ENCODE measurements at places on chromosomes 11 and 22.
A peak's percentile ranks its signal among the peaks of the same experiment; 100 is the strongest.

DNA sequence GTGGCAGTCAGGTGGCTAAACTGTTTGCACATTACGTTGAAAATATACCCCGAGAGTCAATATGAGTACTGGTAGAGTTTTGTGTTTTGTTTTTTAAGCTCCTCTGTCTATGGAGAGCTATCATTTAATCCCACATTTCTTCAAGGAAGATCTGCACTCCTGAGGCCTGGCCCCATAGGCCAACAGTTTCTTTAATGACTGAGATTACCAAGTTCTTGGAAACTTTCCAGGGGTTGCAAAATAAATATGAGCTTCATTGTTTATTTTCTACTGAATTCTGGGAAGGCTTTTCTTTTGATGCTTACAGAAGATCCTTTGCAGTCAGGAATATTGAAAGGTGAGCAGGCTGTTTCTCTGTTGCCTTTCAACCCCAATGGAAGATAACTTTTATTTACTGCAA is 452.0 kb downstream of the JRKL start:
- ATAC-seq = no peak

- ATAC-seq = no peak
Observed at GRCh38 chr11:8693010-8693551, 10.5 kb downstream of the RPL27A start.

GRCh38 chr22:36143956-36144355 is 16.6 kb downstream of the APOL3 start:
- ATAC-seq = no peak

GRCh38 chr11:86676533-86677154 is 4.2 kb upstream of the ME3 start:
- ATAC-seq = no peak

DNA sequence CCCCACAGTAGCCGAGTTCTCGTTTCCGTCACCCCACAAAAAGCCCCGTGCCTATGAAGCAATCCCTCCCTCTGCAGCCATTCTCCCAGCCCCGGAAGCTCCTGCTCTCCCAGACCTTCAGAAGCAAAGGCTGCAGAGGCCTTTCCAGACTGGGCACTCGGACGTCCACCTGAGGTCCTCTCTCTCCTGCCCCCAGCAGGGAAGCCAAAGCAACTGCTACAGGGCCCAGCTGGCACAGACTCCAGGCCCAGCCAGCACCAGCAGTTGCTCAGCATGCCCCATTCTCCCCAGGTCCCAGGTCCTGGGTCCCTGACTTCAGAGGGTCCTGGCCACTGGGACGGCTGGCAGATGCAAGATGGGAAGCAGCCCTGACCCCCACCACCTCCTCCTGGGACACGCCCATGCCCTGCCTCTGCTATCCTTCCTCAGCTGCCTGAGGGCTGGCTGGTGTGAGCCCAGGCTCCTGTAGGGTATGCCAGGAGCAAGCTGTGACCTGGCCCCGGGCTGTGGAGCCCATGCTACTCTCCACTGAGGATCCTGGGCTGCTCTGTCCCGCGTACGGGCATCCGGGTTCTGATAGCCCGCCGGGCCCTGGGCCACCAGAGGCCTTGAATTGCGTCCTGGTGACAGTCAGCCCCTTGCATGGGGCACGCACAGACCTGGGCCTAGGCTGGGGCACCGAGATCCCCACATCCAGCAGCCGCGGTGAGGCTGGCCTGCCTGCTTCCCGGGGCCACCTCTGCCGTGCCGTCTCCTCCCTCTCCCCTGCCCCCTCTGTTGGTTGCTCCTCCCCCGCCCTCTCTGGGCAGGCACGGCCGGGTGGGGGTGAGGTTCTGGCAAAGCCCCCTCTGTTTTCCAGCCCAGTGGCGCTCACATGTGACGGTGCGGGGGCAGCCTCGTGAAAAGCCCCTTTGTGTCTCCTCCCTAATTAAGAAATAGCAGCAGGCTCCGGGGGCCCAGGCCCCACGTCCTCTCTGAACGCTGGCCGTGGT is 1310.3 kb downstream of the BRD1 start:
- no peak for ATAC-seq

- ATAC-seq = peak; percentile 75
Observed at GRCh38 chr11:128716661-128717210, 22.9 kb downstream of the FLI1 start.

DNA sequence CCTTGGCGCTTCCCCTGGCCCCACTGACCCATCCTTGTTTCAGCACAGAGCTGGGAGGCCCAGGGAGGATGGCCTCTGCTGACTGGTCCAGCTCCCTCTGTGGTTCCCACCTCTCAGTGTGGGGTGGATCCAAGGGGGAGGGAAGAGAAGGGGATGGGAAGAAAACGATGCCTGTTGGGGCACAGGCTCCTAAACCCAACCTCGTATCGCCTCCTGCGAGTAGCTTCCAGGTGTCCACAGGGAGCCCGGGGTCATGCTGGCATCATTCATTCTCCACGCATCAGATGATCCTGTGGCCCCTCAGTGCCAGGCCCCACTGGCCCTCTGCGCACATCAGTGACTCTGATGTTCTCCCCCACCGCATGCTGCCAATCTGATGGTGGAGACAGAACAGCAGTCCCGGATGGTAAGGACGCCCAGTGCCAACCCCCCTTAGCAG is 5.1 kb downstream of the MYEOV start:
- no peak for ATAC-seq

- no peak for ATAC-seq
Observed at GRCh38 chr11:75270896-75271418, 30.4 kb downstream of the TPBGL start.

DNA sequence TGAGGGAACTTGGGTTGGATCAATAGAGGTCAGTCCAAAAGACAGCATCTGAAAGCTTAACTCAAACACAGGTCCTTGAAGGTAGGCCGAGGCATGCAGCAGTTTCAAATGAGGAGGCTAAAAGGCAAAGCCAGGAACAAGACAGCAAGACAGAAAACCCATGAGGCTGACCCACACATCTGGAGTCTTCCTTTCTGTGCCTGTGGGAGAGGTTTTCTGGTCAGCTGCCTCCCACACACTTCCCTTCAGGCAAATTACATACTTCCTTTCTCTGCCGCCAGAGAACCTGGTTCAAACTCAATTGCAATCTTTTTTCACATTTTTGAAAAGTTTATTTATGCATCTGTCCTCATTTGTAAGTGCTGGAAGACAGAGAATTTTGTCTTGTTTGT is 29.8 kb upstream of the CRTAM start:
- peak; percentile 80 for ATAC-seq

DNA sequence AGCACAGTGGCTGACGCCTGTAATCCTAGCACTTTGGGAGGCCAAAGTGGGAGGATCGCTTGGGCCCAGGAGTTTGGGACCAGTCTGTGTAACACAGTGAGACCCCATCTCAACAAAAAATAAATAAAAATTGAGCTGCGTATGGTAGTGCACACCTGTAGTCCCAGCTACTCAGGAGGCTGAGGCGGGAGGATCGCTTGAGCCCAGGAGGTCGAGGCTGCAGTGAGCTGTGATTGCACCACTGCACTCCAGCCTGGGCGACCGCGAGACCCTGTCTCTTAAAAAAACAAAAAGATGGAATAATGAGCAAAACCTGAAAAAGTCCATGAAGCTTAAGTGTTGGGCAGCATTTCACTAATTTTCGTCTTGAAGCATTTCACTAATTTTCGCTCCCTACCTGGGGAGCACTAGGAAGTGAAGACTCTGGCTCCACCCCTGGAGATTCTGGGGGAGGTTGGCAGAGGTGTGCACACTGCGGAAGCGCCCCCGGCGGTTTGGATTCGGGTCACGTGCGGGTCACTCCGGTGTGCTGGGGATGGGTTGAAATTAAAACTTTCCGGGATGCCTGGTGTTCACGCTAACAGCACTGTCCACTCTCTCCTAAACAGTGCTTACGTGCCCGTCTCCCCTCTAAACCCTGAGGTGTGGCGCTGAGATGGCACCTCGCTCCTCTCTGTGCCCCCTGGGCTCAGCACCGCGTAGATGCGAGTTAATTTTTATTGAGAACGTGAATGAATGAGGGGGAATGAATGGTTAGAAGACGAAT is 906 bp upstream of the NAA40 start:
- ATAC-seq = peak; percentile 18

GRCh38 chr22:25201557-25202273 is 2.1 kb downstream of the CRYBB3 start:
- no peak for ATAC-seq

DNA sequence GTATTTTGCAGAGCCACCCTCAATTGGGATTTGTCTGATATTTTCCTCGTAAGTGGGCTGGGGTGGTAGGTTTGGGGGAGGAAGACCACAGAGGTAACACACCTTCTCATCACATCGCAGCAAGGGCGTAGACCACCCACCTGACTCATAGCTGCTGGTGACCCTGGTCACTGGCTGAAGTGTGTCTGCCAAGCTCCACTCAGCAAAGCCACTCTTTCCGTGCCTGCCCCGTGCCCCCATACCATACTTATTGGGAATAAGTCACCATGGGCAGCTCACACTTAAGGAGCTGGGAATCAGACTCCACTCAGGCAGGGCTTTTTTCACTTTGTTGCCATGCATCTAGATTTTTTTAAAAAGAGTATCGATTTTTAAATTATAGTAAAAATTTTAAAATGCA is 111.6 kb downstream of the PHF21B start:
- ATAC-seq = no peak

DNA sequence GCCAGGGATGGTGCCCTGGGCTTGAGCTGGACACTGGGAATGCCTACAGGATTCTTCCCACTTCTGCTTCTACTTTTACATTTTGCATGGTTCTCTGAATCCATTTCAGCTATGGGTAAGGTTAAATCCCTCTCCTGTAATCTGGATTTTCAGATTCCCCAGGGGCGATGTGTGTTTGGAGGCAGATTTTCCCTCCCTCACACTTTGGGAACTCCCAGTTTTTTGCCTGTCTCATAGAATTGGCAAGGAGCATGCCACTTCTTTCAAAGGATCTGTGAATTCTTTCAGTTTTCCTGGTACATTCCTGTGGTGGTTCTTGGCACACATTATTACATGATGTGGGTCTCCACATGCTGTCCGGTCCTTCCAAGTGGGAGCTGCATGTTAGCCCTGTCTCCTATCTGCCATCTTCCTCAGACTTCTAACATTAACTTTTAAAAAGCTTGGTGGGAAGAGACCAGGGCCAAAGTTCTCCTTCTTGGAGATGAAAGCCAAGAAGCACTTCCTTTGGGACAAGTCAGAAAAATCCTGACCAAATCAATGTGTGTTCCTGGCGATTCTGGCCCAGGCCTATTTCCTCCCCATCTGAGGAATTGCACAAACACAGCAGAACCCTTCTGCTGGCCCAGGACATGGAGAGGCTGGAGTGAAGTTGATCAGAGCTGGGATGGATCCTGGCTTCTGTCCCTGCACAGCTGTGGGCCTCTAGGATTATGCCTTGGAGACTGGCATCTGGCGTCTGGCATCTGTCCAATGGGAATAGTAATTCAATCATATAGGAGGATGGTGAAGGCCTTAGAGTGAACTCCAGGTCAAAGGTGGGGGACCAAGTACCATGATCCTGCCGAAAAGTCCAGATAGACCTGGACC is 5.4 kb upstream of the APOL2 start:
- no peak for ATAC-seq

DNA sequence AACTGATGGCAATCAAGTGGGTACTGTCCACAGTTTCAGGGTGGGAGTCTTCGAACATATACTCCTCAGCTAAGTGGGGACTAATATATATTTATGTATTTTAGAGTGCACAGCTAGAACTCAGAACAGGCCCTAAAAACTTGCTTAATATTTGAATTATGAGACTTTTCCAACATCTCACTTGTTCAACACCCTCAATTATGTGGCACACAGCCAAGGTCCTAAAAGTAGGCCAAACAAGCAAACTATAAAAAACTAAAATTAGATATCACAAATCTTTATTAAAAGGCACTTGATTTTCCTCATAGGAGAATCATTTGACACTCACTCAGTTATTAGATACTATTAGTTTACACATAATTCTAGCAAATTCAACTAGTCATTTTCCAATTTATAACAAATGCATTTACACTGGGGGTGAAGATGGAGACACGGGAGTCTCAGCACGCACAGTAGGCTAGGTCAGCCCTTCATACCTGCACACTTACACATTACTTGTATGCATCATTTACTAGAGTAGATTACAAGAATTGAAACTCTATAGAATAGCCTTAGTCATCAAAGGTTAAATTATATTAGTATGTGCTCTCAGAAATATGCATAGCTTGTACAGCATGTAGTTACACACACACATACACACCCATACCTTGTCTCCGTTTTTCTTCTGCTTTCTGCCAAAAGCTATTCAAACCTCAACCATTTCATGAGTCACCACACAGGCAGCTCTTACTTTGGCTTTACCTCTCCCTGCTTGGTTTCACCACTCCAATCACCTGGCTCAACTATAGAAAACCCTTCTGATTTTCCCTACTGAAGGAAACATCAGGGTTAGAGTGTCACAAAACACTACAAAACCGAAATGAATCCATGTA is 171.5 kb downstream of the SBF2 start:
- ATAC-seq = peak; percentile 91

DNA sequence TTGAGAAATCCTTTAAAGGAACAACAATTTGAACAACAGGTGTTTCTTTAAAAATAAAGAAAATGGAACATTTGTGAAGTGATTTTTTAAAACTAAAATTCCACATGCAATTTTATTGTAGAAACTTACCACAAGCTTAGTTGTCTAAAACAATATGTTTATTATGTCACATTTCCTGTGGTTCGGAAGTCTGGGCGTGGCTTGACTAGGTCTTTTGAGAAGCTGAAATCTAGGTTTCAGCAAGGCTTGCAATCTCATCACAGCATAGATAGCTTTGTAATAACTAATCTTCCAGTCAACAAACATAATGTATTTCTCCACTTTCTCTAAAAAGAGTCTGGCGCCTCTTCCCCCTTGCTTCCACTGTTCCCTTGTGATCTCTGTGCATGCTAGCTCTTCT is 27.0 kb downstream of the MS4A6A start:
- ATAC-seq = no peak

- no peak for ATAC-seq
Observed at GRCh38 chr22:26885441-26886261, 228.3 kb downstream of the MIAT start.

- ATAC-seq = no peak
Observed at GRCh38 chr11:123233975-123234334, 38.9 kb upstream of the CLMP start.

- ATAC-seq = no peak
Observed at GRCh38 chr11:65505466-65506289, 6.8 kb downstream of the MALAT1 start.

GRCh38 chr22:49334976-49335375 is 492.7 kb downstream of the BRD1 start:
- ATAC-seq = no peak

- ATAC-seq = no peak
Observed at GRCh38 chr11:100709233-100709957, 22.3 kb downstream of the ARHGAP42 start.

- no peak for ATAC-seq
Observed at GRCh38 chr11:129048911-129049310, 106.2 kb upstream of the TP53AIP1 start.

DNA sequence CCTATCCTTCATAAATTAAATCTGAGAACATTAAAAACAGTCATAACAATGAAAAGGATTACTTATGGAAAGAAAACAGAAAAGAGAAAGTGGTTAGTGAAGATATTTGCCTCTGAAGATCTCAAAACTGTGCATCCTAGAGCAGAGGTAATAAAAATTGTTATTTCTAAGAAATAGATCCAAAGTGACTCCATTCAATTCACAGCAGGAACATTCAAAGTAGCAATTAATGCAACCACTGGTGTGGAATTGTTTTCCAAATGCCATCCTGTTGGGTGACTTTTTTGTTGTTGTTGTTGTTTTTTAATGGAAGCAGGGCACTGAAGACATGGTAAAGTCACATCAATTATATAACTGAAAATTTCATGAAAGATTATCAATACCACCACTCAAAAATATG is 1139.5 kb upstream of the CCDC90B start:
- no peak for ATAC-seq

- no peak for ATAC-seq
Observed at GRCh38 chr22:46115388-46115678, 35.0 kb upstream of the PPARA start.
